H1 (cell line): ENCODE measurements at places on chromosomes 4 and X. TPM values are rescaled to one million over a fixed set of nuclear protein-coding genes. Genes with fewer than 3 reads are reported as not detected.

DNA sequence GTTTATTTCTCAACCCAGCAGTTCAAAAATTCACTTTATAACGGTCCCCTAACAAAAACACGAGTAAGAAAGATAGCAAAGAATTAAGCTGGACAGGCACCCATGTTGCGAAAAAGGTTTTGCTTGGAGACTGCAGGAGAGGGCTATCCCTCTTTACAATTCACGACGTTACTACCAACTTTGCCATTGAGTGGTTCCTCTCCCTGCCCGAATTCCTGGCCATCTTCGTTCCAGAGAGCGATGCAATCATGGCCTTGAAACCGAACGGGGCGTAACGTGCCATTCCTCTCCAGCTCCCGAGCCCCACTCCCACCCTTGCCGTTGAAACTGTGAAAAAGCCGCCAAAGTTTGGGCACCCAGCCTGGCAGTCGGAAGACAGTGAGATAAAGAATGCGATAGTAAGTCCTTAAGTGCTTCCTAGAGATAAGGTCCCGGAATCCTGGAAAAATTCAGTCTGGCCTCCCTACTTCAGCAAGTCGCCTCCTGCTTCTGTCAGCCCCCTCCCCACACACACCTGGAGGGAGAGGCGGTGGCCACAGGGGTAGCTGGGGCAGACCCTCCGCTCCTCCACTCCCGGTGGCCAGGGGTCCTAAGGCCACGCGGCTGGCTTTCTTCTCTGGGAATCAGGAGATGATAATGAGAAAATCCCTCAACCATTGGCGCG is 65.2 kb downstream of the FBXO8 start:
- DNase-seq: no peak

DNA sequence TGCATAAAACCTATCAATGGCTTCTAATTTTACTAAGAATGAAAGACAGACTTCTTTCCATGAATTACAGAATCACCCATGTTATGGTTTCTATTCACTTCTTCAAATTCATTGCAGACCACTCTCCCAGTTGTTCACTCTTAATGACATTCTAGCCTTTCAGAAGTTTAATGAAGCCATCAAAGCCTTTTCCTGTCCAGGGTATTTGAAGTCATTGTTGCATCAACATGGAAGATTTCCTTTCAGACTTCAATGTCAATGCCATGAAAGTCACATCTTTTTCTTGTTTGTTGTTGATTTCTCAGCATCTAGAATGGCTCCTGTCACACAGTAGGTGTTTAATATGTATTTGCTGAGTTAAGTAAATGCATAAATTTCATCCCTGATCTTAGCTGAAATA is 48.1 kb upstream of the ARSJ start:
- DNase-seq: no peak

DNA sequence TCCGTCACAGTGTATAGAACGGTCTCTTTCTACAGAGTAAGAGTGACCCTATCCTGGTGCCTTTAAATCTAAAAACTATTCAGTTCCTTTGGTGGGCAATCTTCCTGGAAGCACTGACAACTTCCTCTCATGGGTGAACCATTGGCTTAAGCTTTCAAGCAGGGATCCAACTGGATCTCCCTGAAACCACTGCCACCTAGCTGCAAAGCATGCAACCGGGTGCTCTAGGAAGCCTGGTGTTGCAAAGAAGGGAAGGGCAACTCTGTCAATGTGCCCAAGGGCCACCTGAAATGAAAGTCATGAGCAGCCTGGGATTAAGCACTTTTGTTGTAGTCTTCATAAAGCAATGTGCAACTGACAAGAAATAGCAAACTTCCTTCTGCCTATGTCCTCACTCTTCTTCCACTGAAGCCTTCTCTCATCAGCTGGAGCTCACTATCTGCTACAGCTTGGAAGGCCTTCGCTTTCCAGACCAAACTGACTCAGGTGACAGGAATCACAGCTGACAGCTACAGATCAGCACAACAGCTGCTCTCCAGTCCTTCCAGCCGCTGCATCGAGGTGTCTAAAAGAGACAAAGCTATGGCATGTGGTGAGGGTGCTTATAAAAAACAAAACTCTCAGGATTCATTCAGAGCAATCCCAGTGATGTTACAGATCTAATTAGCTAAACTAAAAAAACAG is 46.1 kb downstream of the SETD7 start:
- DNase-seq: no peak

- DNase-seq: no peak
Observed at GRCh38 chrX:23765868-23766267, 17.1 kb upstream of the SAT1 start.

- no peak for DNase-seq
Observed at GRCh38 chr4:2768921-2769336, 12.8 kb upstream of the TNIP2 start.

GRCh38 chr4:150068300-150068960 is 9.8 kb upstream of the DCLK2 start:
- no peak for DNase-seq

GRCh38 chr4:23902222-23902804 is 12.5 kb upstream of the PPARGC1A start:
- no peak for DNase-seq

GRCh38 chrX:134711135-134711921 is 53.1 kb upstream of the PLAC1 start:
- no peak for DNase-seq

GRCh38 chr4:53016099-53016820 is 154.1 kb downstream of the RASL11B start:
- DNase-seq: no peak

DNA sequence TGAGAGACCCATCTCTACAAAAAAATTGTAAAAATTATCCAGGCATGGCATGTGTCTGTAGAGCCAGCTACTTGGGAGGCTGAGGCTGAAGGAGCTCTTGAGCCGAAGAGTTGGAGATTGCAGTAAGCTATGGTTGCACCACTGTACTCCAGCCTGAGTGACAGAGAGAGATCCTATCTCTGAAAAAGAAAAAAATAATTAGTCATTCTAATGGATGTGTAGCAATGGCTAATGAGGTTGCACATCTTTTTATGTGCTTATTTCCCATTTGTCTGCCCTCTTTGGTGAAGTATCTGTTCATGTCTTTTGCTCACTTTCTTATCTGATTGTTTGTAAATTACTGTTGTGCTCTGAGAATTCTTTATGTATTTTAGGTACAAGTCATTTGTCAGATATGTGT is 19.0 kb upstream of the MAML3 start:
- no peak for DNase-seq

GRCh38 chr4:110139815-110140214 is 58.6 kb downstream of the ELOVL6 start:
- no peak for DNase-seq

DNA sequence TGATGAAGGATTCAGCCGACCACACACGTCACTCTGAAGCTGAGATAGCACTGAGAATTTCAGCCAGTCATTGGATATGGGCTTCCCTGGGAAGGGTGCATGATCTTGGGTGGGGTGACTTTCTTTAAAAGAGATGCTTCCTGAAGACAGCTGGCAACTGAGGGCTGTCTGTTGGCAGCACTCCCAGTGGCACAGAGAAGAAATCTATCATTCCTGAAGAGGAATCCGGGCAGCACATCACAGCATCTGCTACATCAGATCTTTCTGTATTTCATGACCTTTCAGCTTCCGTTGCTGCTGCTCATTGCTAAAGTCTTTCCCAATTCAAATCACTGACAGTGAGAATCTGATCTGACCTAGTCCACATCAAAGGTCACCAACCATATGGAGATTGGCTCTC is 193.8 kb upstream of the RBPJ start:
- DNase-seq: no peak

GRCh38 chr4:146212781-146213180 is 1.6 kb upstream of the REELD1 start:
- no peak for DNase-seq

GRCh38 chr4:71472946-71473345 is 134.1 kb downstream of the SLC4A4 start:
- no peak for DNase-seq

- DNase-seq: no peak
Observed at GRCh38 chr4:66687459-66687858, 857.8 kb downstream of the CENPC start.

DNA sequence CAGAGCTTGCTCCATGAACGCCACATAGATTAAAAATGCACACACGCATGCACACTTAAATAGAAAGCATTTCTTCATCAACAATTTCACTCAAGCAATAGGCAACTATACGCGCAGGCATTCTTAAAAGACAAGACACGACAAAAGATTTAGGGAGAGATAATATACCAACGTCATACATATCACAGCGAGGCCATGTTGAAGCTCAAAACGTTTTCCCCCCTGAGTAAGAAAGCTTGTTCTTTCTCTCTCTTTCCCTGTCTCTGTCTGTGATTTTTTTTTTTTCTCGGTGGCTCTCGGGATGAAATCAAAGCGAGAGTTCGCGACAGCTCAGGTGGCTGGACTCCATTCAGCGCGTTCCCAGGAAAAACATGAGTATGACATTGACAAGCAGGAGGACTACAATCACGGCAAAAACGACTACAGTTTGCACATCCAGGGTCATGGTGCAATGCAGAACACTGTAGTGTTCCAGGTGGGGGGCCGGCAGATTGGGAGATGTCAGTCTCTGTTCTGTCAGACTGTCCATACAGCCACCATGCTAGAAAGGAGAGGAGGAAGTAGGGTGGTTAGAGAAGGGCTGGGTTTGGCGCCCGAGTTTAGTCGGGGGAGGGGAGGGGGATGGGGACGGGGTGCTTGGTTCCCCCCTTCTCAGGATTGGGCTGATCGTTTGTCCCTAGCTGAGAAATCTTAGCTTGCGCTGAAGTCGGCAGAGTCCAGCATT is 30.7 kb downstream of the ARHGEF9 start:
- no peak for DNase-seq

The C4orf50 gene
- total RNA-seq: 0.22 and 0.23 TPM in 2 replicates

The BMX gene
- total RNA-seq: not detected in 2 replicates

The NOX1 gene
- not detected in 2 replicates for total RNA-seq

The GYG2 gene
- 65.3 and 65.4 TPM in 2 replicates for total RNA-seq

The MYOZ2 gene
- not detected in 2 replicates for total RNA-seq

The GALNTL6 gene
- 0.17 and 0.32 TPM in 2 replicates for total RNA-seq

The WDR17 gene
- total RNA-seq: 3.3 and 3.4 TPM in 2 replicates

The CACNA1F gene
- 0.77 and 0.84 TPM in 2 replicates for total RNA-seq
